ENCODE measurements at places on chromosomes 13 and 19.

- DNase-seq, result no peak
These were observed 26.4 kb downstream of the PTPRS start for GRCh38 chr19:5314012-5314906.

- DNase-seq, result no peak
These were observed 100.5 kb upstream of the TEX29 start for GRCh38 chr13:111219950-111220349.

- DNase-seq, result no peak
These were observed 761.5 kb downstream of the PCDH9 start for GRCh38 chr13:66468656-66469055.

DNA sequence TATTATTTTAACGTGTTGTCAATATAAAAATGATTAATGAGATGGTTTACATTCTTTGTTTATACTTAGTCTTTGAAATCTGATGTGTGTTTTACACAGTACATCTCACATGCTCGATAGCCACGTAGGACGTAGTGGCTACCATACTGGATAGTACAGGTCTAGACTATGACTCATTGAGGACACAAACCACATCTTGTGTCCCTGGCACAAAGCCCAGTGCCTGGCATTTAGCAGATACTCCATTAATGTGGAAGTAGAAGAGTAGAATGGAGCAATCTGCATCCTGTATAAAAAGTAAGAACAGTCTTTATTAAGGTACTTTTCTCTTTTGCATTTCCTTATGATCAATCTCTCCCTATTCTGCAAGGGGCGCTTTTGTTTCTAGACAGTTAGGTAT is 49.0 kb upstream of the FRY start:
- peak; percentile 98 for DNase-seq

DNA sequence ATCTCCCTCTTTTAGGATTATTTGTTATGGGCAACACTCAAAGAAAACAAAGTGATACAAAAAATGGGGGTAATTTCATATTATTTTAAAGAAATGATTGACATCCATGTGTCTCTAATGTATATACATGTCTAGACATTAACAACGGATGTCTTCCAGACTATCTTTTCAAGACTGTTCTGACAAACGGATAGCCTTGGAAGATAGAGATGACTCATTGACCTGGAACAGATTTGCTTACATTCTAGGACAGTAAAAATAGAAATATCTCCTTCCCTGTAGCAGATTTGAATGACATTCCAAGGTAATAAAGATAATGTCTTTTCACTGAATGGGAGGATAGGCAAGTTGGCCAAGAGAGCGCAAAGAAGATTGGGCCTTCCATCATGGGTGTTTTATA is 26.2 kb upstream of the SLITRK6 start:
- DNase-seq, result no peak

DNA sequence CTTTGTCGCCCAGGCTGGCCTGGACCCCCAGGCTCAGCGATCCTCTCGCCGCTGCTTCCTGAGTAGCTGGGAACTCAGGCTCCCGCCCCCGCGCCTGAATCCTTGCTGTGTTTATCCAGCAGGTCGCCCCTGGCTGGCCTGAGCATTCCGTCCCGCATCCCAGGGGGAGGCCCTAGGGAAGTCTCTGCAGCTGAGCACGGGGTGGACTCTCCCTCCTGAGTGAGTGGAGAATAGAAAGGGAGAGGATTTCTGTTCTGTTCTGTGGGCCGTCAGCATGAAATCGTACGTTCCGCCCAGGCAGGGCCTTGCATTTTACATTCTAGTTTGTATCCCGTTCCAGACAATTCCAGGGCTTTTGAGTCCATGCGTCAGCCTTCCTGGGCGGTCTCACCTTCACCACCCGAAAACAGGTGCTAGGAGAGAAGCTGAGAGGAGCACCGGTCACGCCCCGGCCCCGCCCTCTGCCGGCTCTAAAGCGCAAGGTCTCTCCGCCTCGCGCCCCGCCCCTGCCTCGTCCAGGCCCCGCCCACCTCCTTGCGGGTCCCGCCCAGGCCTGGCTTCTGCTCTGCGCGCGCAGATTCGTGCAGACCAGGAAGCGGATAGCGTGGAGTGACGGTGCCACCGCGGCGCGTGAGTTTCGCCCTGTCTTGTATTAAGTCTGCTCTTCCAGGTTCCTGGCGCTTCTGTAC is at the start of gene ZNF761:
Gene ZNF761 (plus strand): TSS at position 586 of the 689 bp plus-strand sequence. CDS start 15,285 bp downstream, outside the sequence.
- DNase-seq, result peak; percentile 35

Data from skeletal muscle cell (primary cell).